ENCODE measurements at places on chromosomes 1 and 21.

DNA sequence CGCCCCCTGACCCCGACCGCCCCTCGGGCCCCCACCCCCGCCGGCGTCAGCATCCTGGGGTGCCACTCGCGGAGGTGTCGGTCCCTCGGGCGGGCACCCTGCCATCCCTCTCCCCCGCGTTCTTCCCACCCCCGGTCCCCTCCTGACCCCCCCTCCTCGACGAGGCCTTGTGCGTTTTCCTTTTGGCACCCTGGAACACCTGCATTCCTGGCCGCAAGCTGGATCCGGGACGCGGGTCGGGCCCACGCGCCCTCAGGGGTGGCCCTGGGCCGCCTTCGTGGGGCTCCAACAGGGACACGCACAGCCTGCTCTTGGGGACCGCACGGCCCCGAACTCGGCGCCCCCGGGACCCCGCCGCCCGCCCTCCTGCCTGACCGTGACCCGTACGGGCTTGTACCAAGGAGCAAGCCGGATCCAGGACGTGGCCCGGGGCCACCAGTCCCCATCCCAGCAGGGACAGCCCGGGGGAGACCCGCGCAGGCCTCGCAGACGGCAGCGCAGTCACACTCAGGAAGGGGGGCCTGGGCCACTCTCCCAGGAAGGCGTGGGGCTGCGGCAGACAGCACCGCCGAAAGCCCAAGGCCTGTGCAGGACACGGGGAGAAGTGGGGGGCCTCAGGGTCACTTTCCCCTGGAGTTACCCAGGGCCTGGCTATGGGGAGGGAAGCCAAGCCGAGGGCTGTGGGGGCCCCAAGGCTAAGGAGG lies 579 bp upstream of the SLC19A1 start:
- no peak for DNase-seq

GRCh38 chr1:119012383-119012782 lies 24.2 kb upstream of the TBX15 start:
- no peak for DNase-seq

- no peak for DNase-seq
These were observed 2.2 kb upstream of the LAPTM5 start for GRCh38 chr1:30759718-30760281.

GRCh38 chr1:17662786-17663185 lies 92.3 kb upstream of the ACTL8 start:
- DNase-seq: no peak

DNA sequence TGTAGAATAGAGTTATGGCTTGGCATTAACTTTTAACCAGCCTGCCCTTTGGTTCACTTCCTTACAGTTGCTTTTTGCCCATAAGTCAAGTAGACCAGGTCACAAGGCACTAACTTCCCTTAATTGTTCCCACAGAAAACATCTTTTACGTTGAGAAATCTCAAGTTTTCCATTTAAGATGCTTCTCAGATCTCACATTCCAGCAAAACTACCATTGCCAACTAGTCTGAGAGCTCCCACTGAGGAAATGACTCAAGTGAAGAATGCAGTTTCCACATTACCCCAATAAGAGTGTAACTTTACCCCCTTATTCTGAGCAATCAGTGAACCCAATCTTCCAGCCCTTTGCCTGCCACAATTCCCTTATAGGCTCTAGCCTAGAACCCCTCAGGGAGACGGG lies 502.2 kb upstream of the OLFM3 start:
- no peak for DNase-seq

DNA sequence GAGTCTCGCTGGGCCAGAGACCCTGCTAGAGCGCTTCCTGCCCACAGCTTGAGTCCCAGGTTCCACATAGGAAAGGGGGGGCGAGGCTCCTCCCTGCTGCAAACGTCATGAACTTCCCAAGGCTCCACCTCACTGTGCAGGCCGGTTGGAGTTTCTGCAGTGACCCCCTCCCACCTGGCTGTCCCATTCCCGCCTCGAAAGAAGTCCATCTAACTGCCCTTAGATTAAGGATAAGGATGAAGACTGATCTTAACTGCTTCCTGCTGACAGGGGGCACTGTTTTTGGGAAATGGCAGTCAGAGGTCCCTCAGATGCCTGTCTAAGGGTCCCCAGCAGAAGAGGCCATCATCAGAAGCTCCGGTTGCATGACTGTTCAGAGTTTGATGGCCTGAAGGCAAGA lies 62.7 kb downstream of the STUM start:
- DNase-seq: no peak

DNA sequence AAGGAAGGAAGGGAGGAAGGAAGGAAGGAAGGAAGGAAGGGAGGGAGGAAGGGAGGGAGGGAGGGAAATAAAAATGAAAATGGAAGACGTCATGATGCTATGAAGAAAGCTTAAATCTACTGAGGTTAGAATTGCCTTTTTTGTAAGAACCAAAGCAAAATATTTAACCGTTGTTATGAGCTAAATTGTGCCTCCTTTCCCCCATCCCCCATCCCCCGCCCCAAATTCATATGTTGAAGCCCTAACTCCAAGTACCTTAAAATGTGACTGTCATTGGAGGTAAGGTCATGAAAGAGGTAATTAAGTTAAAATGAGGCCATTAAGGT lies 80.1 kb upstream of the CXADR start:
- DNase-seq: no peak

DNA sequence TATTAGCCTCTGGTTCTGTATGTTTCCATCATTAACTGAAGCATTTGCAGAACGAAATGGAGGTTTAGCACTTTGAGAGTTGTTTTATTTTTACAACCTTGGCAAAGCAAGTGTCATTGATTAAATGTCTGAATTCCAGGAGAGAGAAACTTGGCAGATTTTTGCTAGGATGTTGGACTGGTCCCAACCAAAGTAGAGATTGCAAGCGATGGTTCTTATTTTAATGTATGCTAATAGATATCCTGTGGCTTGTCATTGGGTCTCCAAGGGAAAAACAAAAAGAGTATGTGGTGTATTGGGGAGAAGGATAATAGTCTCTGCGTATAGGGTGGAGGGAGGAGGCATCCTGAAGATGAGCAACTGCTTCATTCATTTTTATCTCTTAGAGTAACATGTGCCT lies 457.2 kb upstream of the RUNX1 start:
- DNase-seq: no peak

GRCh38 chr1:184664661-184665060 lies 90.0 kb downstream of the EDEM3 start:
- DNase-seq: no peak

GRCh38 chr21:44046734-44047133 lies 34.6 kb downstream of the TRAPPC10 start:
- no peak for DNase-seq

- DNase-seq: no peak
These were observed 25.5 kb downstream of the RGS7 start for GRCh38 chr1:241331328-241332036.

- no peak for DNase-seq
These were observed 822 bp downstream of the MTX1 start for GRCh38 chr1:155209312-155209721.

- DNase-seq: no peak
These were observed 40.1 kb downstream of the SORT1 start for GRCh38 chr1:109357616-109358015.

- no peak for DNase-seq
These were observed 6.8 kb upstream of the PEAR1 start for GRCh38 chr1:156886583-156887281.

- no peak for DNase-seq
These were observed 617.9 kb downstream of the AJAP1 start for GRCh38 chr1:5272325-5272724.

GRCh38 chr1:91404151-91405012 lies at the start of gene HFM1:
HFM1 (minus strand) TSS chr1:91404837; CDS start chr1:91401082, 3,755 bp downstream.
- no peak for DNase-seq

GRCh38 chr1:218829097-218829496 lies 344.6 kb upstream of the LYPLAL1 start:
- no peak for DNase-seq

DNA sequence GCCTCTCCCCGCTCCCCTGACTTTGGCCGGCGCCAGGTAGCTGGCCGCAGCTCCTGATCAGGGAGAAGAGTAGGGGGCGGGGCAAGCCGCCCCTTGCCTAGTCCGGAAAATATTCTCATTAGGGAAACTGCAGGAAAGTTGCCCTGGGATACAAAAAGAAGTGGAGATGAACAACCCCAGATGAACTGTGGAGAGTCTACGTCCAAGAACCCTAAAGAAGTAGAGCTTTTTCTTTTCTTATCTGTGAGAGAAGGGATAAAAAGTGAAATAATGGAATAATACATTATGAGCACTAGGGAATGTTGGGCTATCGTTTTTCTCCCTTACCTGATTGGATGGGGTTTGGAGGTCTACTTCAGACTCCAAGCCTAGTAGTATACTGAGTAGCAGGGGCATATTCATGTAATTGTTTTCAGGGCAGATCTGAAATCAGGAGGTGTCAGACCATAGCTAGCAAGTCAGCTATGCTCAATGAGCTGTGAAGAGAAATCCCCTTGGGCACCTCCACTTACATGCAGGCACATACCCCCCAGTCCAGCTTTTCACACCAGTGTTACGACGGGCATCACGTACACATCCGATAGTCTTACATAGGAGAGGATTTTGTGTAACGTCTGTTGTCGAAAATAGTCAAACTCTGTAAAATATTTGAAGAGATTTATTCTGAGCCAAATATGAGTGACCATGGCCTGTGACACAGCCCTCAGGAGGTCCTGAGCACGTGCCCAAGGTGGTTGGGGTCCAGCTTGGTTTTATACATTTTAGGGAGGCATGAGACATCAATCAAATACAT lies 1.7 kb upstream of the DUSP10 start:
- no peak for DNase-seq

- no peak for DNase-seq
These were observed 18.6 kb downstream of the RO60 start for GRCh38 chr1:193077991-193078390.

- no peak for DNase-seq
These were observed 23.8 kb upstream of the LDLRAP1 start for GRCh38 chr1:25519624-25520023.

- no peak for DNase-seq
These were observed 643 bp upstream of the MOB3C start for GRCh38 chr1:46617108-46617800.

- no peak for DNase-seq
These were observed 24.9 kb downstream of the WDR4 start for GRCh38 chr21:42854246-42855010.

- DNase-seq: no peak
These were observed 64.8 kb upstream of the GNG4 start for GRCh38 chr1:235714205-235714897.

- no peak for DNase-seq
These were observed 2.9 kb downstream of the BRINP3 start for GRCh38 chr1:190474650-190475211.

- no peak for DNase-seq
These were observed 1.3 kb upstream of the FTCD start for GRCh38 chr21:46156678-46157077.

DNA sequence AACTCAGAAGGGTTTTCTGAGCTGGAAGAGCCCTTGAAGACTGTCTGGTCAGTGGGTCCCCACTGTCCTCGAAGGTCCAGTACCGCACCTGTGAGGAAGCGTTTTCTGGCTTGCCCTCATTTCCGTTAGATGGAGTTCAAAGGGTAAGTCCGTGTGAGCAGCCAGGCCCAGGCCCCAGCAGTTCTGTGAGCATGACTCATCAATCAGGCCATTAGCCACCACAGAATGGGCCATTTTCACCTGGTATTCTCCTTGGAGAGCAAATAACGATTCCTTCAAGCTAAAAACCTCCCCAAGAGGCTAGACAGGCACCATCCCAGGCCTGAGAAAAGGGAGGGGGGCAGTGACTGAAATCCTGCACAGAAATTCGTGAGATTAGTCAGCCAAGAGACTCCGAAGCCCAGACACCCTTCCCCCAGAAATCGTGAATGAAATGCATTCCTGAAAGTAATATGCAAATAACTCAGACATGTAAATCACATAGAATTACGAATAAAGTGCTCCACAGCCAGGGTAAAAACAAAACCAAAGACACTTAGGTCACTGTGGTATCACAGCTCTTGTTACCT lies 66.0 kb downstream of the BCAR3 start:
- DNase-seq: no peak

- no peak for DNase-seq
These were observed 24.9 kb upstream of the PDXK start for GRCh38 chr21:43693981-43694380.

DNA sequence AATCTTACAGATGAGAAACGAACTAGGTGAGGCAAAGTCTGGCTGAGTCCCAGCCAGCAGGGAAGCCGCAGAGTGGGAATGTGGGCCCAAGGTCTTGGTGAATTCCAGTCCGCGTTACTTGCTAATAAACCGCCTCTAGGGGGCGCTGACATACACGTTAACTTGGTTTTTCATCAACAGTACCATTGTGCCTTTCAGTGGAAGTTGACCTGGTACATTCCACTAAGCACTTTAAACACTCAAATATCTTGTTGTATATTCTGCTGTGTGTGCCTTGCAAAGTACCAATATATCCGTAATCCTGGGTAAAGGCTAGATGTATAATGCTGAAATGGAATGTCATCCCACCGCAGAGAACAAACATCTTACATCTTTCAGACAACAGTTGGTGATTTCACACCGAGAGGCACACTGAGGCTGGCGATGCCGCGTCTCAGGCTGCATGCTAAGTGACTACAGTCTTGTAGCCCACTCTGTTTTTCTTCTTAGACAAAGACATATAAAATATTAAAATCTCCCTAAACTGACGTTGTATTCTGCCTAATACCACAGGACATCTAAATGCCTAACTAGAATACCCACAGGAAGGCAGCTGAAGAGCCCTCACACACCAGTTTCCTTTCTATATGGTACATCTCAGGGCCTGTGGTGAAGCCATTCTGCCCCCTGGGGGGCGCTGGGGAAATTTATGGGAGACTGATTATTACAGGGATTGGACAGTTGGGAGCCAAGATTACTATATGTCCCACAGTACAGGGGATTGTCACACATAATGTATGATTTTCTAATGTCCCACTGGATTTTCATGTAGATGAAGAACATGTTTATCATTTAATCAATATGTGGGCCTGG lies 49.2 kb upstream of the C1orf198 start:
- peak; percentile 17 for DNase-seq

GRCh38 chr1:66747501-66747900 lies 4.8 kb upstream of the DYNLT5 start:
- no peak for DNase-seq

DNA sequence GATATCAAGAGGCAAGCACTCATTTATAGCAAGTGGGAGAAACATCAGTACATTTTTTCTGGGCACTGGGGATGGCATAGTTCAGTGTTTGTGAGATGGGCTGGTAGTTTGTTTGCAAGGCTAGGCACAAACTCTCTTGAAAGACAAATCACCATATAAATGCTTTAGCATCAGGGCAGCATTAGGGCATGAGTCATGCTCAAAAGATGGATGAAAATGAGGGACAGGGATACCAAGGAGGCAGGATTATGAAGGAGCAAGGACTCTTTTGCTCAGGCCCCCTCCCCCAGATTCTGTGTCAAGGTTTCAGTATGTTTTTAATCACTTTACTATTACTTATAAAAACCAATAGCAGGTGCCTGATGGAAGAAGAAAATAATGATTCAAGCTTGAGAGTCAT lies 43.9 kb upstream of the CAMK1G start:
- no peak for DNase-seq

GRCh38 chr1:99534638-99534930 lies 111.3 kb upstream of the PALMD start:
- no peak for DNase-seq

- no peak for DNase-seq
These were observed 50.4 kb downstream of the SLC16A1 start for GRCh38 chr1:112905395-112906149.

GRCh38 chr1:178310685-178311105 lies 186.1 kb downstream of the CLEC20A start:
- DNase-seq: peak; percentile 55

All from HL-60 (cell line).